NCI-H510A (cell line): ENCODE measurements at places on chromosomes 16 and 17.

- DNase-seq, result no peak
Measured at GRCh38 chr16:84498223-84498610, 6.2 kb downstream of the MEAK7 start.

DNA sequence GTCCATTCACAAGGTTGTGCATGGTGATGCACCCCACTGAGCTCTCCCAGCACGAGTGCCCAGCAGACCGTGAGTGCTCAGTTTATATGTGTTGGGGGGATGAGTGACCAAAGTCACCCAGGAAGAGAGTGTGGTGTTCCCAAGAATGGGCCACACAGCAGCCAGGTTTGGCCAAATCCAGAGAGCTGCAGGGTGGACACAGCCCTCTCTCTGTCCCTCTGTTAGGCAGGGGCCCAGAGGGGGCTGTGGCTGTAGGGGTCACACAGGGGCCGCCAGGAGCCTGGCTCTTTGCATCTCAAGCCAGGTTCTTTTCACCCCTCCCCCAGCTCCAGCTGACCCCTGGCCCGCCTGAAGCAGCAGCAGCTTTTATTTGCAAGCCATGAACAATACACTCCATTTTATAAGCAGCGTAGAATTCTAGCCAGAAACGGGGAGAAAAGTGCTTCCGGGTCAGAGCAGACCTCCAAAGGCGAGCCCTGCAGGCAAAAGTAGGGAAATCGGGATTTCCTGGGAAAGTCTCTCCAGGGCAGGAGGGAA lies 13.3 kb downstream of the COTL1 start:
- no peak for DNase-seq

DNA sequence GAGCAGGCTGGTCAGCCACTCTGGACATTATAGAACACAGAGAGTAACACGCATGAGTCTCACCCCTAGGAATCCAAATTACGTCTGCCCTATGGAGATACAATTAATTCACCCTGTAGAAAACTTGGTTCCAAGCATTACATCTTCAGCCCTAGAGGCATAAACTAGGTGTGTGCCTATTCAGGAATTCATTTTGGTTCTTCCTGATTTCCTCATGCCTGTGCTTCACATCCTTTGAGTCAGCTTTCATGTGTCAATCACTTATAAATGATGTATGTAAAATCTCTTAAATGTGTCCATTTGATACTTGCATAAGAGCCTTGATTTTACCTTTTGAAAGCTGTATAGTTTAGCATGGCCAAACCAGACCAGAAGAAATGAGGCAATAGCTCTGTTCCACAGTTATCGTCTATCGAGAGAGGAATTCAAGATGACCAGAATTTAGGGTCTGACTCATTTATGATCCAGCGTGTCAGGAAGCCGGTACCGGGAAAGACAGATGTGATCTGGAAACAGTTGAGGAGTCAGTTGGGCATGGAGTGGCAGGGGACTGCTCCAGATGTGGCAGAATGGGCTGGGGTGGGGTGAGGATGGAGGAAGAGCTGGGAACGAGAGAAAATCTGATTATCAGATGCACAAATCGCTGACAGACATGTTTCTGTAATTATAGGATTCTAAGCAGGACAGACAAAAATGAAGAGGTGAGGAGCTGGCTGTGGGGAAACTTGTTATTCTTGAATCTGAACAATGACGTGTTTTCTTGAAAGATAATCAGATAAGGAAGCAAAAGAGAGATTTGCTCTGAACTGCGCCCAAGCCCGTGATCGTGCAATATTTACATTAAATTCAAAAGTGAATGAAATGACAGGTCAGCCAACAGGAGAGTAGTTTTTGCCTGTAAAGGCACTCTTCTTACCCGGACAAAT lies 76.7 kb downstream of the C16orf95 start:
- no peak for DNase-seq

DNA sequence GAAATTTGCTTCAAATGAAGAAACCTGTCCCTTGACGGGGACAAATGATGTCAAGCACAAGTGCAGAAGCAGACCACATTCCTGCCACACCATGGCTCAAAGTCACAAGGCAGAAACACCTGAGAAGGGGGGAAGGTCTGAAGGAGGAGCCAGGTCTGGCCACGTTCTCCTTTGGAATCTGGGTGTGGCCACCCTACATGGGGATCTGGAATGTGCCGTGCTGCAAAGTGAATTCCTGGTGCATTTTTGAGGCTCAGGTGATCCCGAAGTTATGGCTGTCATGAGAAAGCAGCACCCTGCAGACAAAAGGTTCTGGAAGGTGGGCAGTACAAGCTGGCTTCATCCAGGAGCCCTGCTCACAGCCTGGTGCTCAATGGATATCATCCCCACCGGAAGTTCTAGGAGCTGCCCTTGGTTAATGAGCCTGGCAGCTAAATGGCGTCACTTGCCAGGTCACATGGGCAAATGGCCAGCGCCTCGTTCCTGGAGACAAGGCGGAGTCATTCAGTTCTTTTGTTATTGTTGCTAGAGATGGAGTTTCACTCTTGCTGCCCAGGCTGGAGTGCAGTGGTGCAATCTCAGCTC lies 20.1 kb upstream of the ADCY9 start:
- DNase-seq, result no peak

DNA sequence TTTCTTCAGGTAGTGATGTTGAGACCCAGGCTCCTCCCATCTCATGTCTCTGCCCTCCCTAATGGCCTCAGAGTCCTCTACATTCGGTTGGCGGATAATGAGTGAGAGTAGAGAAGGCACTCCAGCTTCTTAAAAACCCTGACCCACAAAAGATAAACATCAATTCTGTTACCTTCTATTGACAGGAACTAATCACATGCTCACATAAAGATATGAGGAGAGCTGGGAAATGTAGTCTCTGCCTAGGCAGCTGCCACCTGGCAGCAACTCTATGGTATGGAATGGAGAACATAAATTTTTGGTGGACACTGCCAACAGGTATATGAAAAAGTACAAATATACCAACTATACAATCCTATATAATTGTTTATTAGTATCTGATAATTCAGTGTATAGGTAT lies 110.7 kb upstream of the HLF start:
- peak; percentile 56 for DNase-seq

DNA sequence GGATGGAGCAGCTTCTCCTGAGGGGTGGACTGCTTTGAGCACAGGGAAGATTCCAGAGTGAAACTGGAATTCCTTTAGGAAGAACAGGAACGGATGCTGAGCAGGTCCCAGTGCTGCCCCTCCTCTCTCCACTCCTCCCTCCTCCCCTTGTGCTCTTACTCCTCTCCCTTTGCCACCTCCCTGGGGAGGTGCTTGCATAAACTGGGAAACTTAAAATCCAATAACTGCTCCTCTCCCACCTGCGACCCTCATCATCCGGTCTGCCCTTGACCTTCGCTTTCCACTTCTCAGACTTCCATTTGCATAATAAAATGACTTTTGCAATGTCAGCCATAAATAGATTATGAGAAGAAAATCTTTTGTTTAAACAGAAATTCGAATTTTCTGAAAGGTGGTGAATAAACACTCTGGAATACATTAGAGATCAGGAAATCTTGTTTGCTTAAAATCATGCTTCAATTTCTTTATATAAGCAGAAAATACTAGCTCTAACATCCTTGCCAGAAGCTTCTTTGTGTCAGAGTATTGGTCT lies 23.7 kb downstream of the HSBP1 start:
- DNase-seq, result no peak

DNA sequence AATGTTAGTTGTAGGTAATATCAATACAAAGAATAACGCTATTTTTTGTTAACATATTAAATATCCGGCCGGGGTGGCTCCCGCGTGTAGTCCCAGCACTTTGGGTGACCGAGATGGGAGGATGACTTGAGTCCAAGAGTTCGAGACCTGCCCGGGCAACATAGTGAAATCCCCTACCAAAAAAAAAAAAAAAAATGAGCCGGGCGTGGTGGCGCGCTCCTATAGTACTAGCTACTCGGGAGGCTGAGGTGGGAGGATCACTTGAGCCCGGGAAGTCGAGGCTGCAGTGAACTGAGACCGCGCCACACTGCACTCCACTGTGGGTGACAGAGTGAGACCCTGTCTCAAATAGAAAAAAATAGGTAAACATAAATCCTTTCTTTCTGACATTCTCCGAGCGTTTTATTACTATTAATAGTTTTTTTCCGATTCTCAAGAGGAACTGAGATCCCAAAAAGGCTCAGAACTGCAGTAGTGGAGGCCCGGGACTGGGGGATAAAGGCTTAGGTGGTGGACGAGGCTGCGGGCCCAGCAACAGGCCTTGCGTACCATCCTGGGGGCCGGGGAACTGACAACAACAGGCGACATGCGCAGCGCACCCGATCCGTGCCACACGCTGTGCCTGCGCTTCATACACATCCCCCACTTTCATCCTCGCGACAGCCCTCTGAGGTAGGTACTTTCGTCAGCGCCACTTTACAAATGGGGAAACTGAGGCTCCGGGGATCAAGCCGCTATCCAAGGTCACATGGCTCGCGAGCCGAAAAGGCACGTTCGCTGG lies 919 bp downstream of the N4BP1 start:
- DNase-seq, result peak; percentile 25

DNA sequence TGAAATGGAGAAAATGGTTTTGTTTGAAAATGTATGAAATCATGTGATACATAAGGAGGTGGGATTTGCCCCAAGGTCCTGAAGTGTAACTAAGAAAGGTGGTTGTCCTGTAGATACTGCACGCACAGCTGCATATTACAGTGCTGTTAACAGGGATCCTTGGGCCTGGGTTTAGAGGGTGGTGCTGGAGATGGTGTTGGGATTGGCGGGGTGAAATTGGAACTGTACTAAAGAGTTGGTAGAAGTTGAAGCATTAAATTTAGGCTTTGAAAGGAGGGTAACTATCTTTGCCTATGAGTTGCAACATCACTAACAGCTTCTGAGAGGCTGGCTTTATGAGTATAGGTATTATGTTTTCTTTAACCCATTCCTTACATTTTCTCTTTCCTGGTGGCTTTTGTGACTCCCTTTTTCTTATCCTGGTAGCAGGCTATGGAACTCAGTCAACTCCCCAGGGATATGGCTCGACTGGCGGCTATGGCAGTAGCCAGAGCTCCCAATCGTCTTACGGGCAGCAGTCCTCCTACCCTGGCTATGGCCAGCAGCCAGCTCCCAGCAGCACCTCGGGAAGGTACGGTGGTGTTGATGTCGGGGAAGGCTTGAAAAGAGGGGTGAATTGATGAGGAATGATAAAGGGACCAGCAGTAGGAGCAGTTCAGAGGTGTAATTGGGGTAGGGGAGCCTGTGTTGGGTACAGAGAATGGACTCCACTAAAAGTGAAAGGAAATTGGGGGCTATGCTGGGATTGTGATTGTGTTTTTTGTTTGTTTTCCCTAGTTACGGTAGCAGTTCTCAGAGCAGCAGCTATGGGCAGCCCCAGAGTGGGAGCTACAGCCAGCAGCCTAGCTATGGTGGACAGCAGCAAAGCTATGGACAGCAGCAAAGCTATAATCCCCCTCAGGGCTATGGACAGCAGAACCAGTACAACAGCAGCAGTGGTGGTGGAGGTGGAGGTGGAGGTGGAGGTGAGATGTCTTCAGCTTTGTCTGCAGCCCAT lies 3.8 kb downstream of the FUS start:
- DNase-seq, result no peak

GRCh38 chr16:81633147-81633619 lies 145.9 kb upstream of the PLCG2 start:
- DNase-seq, result no peak

- DNase-seq, result peak; percentile 4
Measured at GRCh38 chr17:10119203-10120108, 79.0 kb downstream of the GAS7 start.

GRCh38 chr16:56961386-56961785 lies 364 bp upstream of the CETP start:
- DNase-seq, result no peak

DNA sequence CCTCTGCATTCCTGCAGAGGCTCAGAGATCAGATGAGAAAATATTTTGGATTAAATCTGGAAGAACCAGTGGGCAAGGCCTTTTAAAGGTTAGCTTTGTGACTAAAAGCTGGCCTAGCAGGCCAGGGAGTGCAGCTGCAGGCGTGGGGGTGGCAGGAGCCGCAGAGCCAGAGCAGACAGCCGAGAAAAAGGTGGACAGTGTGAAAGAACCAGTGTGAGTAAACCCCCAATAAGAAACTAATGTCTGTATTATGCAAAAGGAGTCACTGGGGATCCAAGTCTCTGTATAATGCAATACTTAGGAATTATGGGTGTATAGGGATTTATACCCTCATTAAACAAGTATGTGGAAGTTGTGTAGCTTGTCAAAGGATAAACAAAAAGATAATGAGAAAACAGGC lies 21.4 kb upstream of the SPACA3 start:
- no peak for DNase-seq

DNA sequence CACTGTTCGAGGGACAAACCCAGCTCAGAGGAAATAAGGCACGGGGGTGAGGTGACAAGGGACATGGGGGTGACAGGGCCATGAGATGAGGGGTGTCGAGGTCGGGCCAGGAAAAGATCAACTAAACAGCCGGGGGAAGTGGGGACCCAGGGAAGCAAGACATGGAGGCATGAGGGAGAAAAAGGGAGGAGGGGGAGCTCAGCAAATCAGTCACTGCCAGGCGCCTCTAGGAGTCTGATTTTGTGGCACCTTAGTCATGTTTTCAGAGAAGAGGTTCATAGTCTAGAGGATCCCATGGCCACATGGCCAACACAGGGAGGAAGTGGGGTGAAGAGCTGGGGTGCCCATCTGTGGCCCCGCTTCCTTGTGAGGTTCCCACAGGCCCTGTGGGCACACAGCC lies 814.5 kb downstream of the KCNJ18 start:
- no peak for DNase-seq

DNA sequence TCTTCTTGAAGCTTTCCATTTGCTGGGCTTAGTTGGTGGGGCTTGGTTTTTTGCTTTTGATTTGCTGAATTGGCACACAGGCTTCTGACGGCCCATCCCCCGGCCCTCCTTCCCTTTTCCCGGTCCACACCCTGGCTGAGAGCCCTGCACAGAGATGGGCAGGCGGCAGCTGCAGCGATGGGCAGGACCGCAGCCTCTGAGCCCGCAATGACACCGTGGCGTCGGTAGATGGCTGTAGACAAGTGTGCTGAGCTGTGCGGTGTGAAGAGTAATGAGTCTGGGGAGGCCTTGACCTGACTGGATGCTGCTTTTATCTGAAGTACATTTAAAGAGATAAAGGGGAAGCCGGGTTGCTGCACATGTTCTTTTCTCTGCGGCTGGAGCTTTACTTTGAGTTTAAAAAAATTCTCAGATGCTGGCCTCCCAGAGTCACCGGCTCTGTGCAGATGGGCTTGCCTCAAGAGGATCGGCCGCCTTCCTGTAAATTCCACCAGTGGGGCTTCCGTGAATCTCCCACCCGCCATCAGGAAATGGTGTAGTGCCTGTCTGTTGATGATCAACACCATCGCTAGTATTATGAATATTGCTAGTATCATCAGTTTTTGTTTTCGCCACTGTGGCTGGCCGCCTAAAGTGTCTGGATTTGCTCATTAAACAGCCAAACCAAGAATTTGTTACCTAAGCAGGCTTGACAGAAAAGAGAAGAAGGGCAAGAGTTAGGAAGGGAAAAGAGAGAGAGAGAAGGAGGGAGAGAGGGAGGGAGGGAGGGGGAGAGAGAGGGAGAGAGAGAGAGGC lies 245.6 kb upstream of the RBFOX1 start:
- DNase-seq, result no peak

- DNase-seq, result no peak
Measured at GRCh38 chr16:70428178-70428998, 10.5 kb downstream of the ST3GAL2 start.

- DNase-seq, result no peak
Measured at GRCh38 chr16:89200850-89201411, 594 bp upstream of the SLC22A31 start.

GRCh38 chr17:44338702-44339101 lies 6.4 kb upstream of the GRN start:
- DNase-seq, result no peak
